ENCODE measurements at places on chromosomes 16 and 17.

DNA sequence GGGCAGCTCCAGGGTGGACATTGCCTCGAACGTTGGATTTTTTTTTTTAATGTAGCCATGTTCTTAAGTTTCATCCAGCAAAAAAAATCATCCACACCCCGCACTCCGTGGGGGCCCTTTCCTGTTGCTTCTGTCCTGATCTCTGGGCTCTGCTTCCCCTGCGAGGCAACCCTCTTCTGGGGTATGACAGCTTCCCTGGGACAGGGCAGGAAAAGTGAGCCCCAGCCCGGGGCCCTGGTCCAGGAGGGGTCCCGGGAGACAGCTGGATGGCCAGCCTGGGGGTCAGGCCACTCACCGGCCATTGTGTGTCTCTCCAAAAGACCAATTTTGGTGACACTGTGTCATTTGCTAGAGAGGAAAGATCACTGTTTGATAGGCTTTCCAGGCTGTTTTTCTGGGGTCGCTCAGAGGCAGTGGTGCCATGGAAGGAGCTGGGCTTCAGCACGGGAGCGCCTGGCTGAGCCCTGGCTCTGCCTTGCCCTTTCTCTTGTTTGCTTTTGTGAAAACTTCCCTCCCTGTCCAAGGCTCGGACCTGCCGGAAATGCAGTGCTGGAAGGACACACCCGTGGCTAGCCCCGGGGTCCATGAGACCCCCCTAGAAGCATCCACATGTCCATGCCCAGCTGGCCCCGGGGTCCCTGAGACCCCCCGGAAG, 41.0 kb upstream of the CHMP6 start:
- no peak for DNase-seq

GRCh38 chr17:44557651-44558285, 484 bp downstream of the FZD2 start:
- DNase-seq, result no peak

GRCh38 chr16:78562650-78563049, 463.2 kb downstream of the WWOX start:
- DNase-seq, result no peak

DNA sequence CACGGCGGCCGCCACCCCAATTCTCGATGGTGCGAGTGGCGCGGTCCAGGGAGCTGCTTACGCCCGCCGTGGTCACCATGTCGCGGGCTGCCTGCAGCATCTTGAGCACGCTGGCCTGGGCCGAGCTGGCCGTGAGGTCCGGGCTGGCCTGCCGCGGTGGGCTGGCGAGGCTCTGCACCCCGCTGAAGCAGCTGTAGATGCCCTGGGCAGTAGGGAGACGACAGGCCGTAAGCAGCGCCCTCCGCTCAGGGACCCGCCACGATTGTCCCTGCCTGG, 16.4 kb downstream of the GRIN2C start:
- no peak for DNase-seq

DNA sequence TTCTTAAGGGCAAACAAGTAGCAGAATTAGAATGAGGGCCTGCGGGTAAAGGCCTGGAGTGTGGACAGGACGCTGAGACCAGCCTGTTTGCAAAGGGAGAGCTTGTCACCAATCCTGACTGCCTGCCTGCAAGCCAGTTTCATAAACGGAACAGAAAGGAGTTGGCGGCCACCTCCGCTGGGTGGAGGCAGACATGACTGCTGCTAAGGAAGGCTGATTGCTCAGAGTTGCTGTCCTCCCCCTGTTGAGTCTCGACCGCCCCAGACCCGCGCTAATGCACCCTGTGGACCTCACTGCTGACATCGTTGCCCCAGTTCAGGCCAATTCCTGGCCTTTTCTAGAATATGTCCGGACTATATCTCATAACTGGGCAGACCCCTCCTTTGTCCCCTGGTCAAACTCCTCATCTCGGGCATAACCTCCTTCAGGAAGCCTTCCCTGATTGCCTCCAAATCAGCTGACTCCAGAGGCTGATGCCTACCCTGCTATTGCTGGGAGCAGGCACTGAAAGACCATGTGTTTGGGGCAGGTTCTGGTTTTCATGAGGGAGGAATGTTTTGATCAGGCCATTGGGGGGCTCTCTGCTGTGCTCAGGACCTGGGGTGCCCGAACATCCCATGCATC, 153.0 kb upstream of the CIBAR2 start:
- no peak for DNase-seq

- no peak for DNase-seq
Observed at GRCh38 chr17:62866471-62866870, 58.4 kb upstream of the MARCHF10 start.

DNA sequence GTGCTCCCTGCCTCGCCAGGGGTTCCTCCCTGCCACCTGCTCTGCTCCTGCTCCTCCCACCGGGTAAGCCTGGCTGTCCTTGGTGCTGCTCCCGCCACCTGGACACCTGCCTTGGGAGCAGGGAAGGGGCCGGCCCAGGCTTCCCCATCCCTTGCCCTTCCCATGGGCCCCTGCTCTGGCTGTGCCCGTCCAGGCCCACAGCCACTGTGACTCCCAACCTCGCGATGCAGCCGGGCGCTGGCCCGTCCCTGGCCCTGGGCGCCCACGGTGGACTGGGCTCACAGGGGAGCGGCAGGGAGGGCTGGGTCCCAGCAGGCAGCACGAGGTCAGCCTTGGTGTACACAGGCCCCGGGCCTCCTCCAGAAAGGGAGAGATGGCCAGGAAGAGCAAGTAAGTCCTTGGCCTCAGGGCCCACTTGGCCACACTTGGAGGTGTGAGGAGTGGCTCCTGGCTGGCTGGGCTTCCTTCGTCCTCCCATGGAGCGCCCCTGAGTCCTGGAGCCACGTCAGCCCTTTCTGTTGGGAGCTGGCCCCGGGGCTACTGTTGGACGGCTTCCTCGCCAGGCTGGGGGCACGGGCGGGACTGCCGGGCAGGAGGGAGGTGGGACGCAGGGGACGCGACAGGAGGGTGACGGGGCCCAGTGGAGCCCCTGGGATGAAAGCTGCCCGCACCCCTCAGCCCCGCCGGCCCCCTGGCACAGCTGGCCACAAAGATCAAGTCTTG, 15.3 kb downstream of the ENGASE start:
- DNase-seq, result no peak

GRCh38 chr17:43841282-43841681, 5.7 kb upstream of the CD300LG start:
- no peak for DNase-seq

GRCh38 chr16:1152123-1152638, 725 bp upstream of the CACNA1H start:
- no peak for DNase-seq

DNA sequence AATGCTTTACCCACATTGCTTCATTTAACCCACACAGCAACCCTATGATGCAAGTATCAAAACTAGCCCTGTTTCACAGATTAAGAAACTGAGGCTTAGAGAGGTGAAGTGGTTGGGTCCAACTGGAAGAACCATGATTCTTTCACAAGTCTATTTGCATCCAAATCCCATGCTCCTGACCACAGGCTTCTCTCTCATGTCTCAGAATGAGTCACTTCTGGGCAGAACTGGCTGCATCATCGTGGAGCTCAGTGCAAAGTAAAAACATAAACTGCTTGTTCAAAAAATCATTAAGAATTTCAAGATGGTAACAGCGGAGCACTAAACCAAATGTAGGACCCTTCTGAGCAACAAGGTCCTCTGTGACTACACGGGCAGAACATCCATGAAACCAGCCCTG, 20.2 kb upstream of the CES1 start:
- DNase-seq, result no peak

GRCh38 chr16:22190776-22191531, 15.1 kb upstream of the EEF2K start:
- peak; percentile 100 for DNase-seq

DNA sequence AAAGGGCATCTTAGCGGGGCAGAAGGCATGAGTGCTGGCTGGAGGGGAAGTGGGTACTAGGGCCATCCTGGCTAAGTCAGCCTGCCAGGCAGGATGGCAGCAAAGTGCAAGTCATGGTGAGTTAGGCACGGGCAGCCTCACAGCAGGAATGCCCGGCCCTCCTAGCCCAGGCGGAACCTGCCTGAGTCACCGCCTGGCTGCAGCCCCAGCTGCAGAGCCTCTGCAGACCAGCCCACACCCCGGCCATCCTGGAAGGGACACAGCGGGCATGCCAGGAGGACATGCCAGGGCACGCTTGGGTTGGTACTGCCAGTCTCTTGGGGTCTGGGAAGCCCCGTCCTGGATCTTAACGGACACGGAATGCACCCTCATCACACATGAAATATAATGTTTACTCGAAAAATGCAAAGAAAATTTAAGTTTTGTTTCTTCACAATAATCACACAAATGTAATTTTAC, 5.0 kb upstream of the ALDH3A1 start:
- DNase-seq, result no peak

DNA sequence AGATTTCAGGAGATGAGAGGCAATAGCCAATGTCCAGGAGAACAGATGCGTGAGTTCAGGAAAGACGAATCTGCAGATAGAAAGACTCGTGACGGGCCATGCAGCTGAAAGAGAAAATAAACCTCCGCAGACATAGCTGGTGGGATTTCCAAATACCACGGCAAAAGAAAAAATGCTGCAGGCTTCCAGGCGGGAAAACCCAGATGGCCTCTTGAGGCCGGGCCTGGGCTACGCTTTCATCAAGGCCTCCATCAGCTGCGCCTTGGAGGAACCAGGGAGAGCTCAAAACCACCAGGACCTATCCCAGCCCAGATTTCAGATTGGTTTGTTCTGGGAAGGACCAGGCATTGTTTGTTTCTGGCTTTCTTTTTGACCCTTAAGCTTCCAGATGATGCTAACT, 16.7 kb downstream of the CCDC40 start:
- DNase-seq, result no peak

GRCh38 chr16:73217654-73218053, 169.7 kb upstream of the ZFHX3 start:
- DNase-seq, result no peak

DNA sequence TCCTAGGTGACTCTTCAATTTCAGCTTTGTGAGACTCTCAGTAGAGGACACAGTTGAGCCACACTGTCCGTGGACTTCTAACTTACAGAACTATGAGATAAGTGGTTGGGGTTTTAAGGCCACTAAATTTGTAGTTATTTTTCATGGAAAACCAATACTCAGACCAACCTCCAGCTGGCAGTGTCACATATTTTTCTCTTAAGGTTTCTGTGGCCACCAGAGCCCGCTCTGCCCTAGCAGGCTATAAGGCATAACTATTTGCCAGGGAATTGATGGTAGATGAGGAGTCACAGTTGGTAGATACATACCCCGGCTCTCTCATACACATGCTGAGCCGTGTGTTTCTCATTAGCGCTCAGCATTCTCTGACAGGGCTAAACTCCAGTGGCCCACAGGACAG, 336.8 kb upstream of the MON1B start:
- no peak for DNase-seq

DNA sequence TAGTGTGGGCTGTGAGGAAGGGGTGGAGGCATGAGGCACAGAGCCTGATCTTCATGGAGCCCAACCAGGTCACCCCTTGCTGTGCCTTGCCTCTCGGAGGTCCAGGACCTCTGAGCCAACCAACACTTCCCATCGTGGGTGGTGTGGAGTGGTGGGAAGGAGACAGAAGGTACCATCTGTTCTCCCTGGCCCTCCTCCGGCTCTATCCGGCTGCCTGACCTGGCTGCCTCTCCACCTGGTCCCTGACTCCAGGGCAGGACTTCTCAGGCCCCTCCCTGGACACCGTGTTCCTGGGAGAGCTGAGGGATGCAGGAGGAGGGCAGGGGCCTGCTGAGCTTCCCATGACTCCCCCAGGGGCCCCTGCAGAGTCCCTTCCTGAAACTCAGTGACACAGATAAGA, 3.9 kb downstream of the PDK2 start:
- DNase-seq, result no peak

GRCh38 chr17:9522074-9522473, 53.5 kb downstream of the STX8 start:
- DNase-seq, result no peak

DNA sequence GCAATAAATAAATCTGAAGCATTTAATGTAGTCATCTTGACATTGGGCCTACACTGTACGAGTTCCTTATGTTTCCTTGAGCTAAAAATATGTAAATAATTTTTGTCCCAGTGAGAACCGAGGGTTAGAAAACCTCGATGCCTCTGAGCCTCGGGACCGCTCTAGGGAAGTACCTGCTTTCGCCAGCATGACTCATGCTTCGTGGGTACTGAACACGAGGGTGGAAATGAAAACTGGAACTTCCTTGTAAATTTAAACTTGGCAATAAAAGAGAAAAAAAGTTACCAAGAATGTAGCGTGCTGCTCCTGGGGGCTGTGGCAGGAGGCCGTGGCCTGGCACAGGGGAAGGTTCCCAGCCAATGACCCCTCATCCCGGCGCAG, 74.1 kb downstream of the SOCS1 start:
- no peak for DNase-seq

- no peak for DNase-seq
Observed at GRCh38 chr16:27543801-27544200, 5.9 kb downstream of the GTF3C1 start.

- no peak for DNase-seq
Observed at GRCh38 chr16:47578573-47578972, 117.4 kb downstream of the PHKB start.
